ENCODE measurements at places on chromosomes 13 and 19.

- DNase-seq = no peak
These were observed 3.6 kb downstream of the IFNL1 start for GRCh38 chr19:39299832-39300231.

GRCh38 chr19:2478756-2479555, 3.0 kb downstream of the GADD45B start:
- peak; percentile 71 for DNase-seq

DNA sequence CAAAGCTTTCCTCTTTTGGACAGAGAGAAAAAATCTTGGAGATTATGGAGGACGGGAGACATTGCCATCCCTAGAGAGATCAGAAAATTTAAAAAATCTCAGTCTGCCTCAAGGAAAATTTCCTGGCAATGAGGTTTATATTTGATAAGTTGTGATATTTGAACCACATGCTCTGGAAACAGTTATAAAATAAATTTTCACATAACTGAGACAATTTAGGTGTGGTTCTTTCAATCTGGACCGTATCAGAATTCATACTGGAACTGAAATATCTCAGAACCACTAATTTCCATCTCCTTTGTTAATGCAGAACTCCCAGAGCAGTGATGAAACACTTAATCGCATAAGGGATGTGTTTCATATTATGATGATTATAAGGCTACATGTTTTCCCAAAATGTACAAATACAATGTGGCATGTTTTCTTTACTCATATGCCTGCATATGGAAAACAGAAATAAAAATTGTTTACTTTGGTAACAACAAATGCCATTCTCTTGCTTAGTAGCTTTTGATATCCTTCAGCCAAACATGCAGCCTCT, 13.7 kb downstream of the UBE2L5 start:
- no peak for DNase-seq

GRCh38 chr13:36763126-36763722, 55.8 kb upstream of the RFXAP start:
- DNase-seq = no peak

- DNase-seq = no peak
These were observed 108.5 kb downstream of the FRY start for GRCh38 chr13:32140109-32140508.

GRCh38 chr13:92345627-92346026, 881.0 kb upstream of the GPC6 start:
- no peak for DNase-seq

- no peak for DNase-seq
These were observed 82.7 kb upstream of the LSM14A start for GRCh38 chr19:34089566-34089965.

Measured in fibroblast of the conjunctiva (primary cell).